Posterior cingulate gyrus (tissue), 11 donors: ENCODE measurements at places on chromosomes 5 and 9.

DNA sequence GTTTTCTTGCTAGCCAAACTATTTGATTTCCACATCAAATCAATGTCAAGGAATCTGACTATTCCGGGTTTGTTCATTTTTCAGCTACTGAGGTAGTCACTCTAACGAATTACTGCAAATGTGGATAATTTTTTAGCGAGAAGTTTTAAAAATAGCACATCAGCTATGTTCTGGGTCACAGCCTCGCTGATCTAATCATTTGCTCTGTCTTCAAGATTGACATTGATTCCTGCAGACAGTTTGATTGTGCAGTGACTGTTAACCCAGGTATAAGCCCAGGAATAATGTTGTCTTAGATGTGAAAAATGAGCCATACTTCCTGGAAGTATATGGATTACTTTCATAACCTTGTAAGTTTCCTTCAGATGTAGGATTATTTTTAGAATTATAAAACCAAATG is 175.1 kb downstream of the BAAT start:
- DNase-seq: no peak

DNA sequence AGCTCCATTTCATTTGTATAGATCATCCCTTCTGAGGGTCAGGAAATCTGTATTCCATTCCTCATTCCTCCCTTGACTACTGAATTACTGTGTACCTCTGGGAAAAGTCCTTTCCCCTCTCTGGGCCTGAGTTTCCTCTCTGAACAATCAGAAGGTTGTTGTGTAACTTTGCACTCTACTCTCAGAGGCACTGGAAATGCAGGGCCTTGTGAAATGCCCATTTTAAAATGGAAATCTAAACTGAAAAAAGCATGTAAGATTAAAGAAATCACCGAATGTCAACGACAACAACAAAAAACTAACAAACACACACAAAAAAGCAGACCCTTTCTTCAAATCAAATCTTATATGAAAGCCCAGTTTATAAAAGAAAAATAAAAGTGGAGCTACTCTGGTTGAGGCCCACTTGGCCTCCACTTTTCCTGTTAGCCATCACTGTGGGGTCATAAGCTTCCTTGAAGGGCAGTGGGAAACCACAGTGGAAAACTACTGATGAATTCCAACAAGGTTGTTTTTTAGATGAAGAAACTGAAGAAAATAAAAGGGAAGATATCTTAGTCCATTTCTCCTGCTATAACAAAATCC is 21.6 kb upstream of the GRPEL2 start:
- no peak for DNase-seq

DNA sequence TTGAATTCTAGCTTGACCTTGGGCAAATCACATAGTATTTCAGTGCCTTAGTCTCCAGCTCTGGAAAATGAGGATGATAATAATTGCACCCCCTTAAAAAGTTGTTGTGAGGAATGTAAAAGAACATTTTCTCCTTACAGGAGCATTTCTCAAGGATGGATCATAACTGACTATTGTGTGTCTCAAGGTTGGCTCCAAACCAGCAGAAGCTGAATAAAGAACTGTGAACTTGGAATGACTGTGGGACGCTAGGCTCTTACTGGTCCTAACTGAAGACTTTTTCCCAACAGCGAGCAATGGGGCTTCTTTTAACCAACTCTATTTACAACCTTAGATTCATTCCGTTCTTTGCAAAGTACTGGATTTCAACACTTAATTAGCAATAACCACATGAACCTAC is 26.2 kb upstream of the GLRX start:
- no peak for DNase-seq

GRCh38 chr9:120936764-120937122 is 10.1 kb upstream of the TRAF1 start:
- no peak for DNase-seq

DNA sequence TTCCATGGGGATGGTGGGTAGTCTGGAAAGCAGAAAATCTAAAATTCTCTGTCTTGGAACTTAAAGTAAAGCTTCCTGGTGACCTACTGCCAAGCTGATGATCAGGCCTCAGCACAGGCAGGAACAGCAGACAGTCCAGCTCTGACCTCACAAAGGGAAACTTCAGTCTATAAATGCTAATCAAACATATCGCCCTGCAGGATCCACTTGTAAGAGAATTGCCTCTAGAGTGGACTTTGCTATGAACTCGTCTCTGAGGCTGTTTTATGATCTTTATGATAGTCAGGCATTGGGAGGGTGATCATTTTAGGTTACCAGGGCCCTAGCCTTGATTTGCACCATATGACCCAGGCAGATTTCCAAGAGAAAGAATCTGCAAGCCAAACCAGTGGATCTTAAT is 67.6 kb upstream of the SELENOP start:
- DNase-seq: no peak

GRCh38 chr5:98414938-98415337 is 358.5 kb upstream of the RGMB start:
- no peak for DNase-seq

- DNase-seq: no peak
These were observed 13.9 kb downstream of the IDNK start for GRCh38 chr9:83636813-83637212.

- DNase-seq: no peak
These were observed 254.6 kb upstream of the PIK3R1 start for GRCh38 chr5:67960939-67961338.

DNA sequence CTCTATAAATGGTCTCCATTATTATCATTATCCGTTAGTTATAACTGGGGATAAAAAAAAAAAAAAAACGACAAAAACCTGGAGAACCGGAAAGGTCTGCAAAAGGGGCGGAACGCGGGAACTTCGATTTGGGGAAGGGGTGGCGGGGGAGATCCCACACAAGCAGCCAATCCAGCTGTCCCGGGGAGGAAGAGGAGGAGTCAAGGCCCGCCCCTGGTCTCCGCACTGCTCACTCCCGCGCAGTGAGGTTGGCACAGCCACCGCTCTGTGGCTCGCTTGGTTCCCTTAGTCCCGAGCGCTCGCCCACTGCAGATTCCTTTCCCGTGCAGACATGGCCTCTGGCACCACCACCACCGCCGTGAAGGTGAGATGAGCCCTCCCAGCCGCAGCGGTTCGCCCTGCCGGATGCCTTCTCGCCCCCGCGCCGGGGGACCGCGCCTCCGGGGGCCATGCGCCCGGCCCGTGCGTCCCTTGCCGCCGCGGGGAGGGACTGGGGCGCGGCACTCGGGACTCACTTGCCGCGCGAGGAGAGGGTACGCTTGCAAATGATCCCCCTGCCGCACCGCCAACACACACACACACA is at the start of gene MTAP:
Gene MTAP, plus strand, starts transcription at position 219 of the 583 bp plus-strand sequence. Its CDS starts 113 bp downstream, at position 332.
- DNase-seq: peak; percentile 99

DNA sequence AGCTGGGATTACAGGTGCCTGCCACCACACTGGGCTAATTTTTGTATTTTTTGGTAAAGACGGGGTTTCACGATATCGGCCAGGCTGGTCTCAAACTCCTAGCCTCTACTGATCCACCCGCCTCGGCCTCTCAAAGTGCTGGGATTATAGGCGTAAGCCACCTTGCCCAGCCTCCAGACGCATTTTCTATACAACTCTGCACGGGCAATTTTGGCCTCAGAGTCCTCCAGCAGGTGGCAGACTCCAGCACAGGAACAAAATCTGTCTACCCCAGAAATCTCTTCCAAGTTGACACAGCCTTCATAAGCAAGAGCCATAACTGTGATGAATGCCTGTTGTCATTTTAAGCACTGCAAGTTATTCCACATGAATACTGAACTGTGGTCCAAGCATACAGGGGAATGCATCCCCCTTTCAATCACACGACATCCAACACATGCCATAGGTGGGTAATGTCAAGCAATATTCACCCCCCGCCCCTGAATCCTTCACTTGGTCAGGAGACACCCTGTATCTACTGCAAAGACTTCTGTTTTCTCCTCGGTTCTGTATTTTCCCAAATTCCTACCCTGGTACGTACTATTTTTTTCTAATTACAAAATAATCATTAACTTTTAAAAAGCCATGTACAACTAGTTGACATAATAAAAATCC is 50.8 kb downstream of the ALDH7A1 start:
- DNase-seq: no peak

- no peak for DNase-seq
These were observed 35.3 kb upstream of the IQGAP2 start for GRCh38 chr5:76367623-76368371.

DNA sequence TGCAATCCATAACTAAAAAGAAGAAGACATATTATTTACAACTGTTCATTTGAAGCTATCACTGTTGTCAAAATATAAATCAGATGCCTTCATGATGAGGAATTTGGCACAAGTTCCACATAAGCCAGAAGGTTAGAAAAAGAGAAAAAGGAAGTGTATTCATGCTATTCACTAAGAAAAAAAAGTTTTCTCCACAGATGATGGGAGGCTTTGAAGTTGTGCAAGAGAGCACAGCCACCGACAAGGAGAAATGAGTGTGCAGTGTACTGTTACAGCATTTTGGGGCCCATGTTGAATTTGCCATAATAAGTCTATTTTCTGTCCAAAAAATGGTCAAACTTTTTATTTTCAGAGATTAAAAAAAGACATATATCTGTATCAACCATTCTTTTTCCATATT is 32.9 kb upstream of the IFNK start:
- no peak for DNase-seq

DNA sequence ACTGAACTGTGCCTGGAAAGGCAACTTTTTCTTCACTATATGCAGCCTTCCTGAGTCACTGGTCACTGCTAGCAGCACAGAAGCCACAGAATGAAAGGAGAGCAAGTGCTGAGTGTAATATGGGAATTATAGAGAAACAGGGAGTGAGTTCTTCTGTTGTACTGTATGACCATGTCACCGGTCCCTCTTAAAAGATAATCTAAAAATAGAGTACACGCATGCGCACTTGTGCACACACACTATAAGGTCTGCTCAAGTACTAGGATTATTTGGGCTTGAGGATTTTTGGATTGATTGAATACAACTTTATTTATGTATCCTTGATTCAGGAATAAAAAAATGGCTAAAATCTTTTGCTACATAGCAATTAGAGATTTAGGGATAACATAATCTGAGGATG is 571.9 kb downstream of the PDE4D start:
- DNase-seq: no peak

GRCh38 chr5:87120518-87121303 is 147.0 kb upstream of the RASA1 start:
- no peak for DNase-seq

- no peak for DNase-seq
These were observed 233.5 kb upstream of the ELL2 start for GRCh38 chr5:96195123-96195522.

DNA sequence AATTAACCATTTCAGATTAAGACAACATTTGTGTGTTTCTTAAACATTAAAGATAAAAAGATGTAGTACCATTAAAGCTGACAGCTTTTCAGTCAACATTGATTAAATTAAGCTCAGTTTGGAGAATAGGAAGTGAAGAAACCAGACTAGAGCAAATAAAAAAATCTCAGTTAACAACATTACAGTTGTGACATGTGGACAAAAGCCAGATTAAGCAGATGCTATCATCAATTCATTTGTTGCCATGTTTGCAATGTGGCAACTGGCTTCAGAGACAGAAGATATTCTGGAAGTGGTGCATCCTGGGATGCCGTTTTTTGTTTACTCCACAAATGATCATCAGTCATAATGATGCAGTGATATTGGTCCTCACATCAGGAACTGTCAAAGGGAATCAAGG is 70.3 kb upstream of the CNTLN start:
- DNase-seq: no peak

DNA sequence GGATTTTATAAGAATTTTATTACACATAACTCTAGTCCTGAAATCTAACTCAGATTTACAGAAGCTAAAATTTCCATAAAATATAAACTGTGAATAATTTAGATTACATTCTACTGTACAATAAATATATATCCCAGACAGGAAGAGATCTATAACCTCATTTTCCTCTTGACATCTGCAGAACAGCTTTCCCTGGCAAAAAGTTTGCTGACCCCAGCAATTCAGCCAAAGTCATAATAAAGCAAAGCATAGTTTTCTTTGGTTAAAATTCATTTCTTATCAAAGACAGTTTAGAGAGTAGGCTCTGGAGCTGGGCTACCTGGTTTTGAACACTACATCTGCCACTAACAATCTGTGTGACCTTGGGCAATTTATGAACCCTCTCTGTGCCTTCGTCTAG is 372.5 kb downstream of the CAAP1 start:
- no peak for DNase-seq

GRCh38 chr5:44943647-44944046 is 134.9 kb downstream of the MRPS30 start:
- no peak for DNase-seq

DNA sequence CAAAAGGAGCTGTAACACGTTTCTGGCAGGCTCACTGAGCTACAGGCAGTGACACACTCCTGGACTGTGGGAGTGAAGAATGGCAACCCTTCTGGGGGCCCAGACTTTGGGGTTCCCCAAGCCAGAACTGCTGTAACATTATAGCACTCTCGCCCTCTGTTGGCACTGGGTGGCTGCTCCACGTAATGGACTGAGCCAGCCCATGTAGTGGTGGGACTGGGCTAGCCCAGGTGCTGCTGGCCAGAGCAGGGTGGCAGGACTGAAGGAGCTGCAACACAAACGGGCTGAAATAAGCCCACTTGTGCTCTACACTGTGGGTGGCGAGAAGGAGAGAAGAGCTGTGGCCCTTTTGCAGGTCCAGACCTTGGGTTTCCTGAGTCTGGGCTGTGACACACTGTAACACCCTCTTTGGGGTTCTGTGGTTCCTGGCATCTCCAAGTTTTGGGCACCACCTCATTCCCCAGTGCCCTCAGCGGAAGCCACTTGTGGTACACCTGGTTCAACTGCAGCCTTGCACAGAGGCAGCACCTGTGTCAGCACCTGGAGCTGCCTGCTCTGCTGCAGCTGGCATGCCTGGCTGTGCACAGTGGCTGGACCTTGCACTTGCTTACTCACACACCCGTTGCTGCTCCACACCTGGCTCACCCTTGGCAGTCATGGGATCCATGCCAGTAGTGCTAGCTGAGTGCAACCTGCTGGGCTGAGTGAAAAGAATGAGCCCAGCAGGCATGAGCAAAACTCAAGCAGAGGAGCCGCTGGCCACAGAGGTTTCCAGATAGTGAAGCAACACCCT is 95.0 kb upstream of the PRR16 start:
- DNase-seq: no peak

DNA sequence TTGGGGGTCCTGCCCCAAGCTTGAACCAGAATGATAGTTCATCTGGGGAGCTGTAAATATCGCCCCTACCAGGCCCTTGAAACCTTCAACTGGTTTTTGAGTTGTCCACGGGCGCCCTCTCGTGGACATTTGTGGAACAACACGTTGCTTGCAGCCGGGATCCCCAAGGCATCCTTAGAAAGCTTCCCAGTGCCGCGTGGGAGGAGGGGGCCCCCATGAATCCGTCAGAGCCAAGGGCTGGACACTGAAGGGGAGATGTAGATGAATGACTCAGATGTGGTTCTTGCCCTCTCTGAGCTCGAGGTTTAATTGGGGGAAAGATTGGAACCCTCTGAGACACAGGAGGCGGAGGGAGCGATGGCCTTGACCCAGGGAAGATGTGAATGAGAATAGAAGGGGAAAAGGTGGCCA is 31.8 kb upstream of the ORM1 start:
- DNase-seq: peak; percentile 74
